Islet precursor cell (in vitro differentiated cells): ENCODE measurements at places on chromosomes 13 and 19.

- DNase-seq = peak; percentile 61
Measured at GRCh38 chr13:21071924-21072323, 10.5 kb upstream of the LATS2 start.

- DNase-seq = no peak
Measured at GRCh38 chr13:24090049-24090448, 70.5 kb upstream of the SPATA13 start.

DNA sequence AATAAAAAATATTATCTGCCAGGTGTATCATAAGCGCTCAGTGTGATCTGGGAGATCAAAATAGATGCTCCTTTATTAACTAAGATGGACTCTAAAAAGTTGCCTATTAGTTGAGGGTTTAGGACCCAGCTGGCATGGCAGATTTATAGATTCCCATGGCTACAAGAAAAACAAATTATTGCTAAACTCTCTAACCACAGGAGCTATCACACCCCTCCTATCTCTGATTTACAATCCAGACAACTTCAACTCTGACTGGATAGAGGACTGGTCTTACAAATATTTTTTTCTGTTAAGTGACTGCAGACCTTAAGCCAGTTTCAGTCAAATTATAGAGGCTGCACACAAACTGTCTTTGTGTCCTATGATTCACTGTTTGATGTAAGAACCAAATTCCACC lies 45.4 kb upstream of the MYCBP2 start:
- no peak for DNase-seq

DNA sequence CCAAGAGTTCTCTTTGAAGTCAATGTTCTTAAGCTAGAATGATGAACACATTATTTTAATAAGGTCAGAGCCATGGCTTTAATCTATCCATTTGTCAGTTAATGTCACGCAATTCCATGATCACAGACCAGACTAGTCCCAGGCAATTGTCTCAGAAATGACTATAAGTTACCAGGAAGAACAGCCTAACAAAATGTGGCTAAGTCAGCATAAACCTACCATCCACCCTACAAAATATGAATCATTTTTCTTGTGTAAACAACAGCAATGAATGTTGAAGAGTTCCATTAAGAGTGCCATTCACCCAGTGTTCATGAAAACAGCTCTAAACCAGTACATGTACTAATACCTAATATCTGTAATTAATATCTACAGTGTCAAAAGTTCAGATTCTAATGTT lies 127.5 kb downstream of the KCTD12 start:
- no peak for DNase-seq

DNA sequence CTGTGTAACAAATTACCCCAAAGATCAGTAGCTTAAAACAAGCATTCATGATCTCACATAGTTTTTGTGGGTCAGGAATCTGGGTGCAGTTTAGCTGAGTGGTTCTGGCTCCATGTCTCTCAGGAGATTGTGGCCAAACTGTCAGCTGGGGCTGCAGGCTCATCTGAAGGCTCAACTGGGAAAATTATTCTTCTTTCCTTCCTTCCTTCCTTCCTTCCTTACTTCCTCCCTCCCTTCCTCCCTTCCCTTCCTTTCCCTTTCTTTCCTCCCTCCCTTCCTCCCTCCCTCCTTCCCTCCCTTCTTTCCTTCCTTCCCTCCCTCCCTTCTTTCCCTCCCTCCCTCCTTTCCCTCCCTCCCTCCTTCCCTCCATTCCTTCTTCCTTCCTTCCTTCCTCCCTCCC lies 8.7 kb upstream of the RFX2 start:
- no peak for DNase-seq

DNA sequence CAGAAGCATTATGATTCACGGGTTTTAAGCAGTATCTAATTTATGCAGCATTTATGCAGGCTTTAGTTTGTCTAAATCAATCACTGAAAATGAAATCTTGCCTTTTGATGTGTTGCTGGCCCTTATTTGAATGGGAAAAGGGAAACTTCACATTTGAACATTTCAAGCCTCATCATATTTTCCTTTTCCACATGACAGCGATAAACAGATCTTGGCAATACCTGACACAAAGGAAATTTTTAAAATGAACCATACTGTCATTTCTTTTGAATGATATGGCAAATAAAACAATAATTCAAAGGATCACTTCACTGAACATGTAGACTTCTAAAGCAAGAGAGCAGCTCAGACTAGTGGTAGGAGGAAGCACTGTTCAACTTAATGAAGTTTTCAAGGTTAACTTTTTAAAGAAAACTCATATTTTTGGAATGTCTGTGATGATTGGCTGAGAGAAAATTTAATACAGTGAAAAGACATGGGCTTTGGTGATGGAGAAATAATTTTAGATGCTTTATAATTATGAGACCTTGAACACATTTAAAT lies 198.1 kb downstream of the OXGR1 start:
- no peak for DNase-seq

DNA sequence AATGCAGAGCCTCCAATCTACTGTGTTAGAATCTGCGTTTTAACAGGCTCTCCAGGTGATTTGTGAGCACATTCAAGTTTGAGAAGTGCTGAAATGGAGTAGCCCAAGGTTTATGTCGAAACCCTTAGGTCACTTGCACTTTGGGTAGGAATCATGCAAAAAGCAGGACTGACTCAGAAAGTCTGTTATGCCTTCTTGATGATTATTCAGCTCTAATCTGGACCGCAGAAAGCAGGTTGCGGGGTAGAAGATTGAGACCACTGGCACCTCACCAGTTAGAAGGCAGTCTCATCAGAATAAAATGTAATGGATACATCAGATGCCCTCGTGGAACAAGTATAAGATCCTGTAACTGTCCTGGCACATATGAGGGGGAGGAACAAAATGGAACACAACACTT lies 326.3 kb downstream of the DCLK1 start:
- no peak for DNase-seq

DNA sequence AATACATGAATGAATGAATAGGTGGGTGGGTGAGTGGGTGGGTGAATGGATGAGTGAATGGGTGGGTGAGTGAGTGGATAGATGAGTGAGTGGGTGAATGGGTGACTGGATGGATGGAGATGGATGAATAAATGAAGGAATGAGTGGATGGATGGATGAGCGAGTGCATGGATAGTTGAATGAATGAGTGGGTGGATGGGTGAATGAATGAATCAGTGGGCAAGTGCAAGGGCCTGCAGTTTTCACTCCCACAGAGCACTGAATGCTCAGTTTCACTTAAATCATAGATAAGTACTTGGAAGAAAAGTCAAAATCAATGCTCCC lies 12.4 kb downstream of the GAS6 start:
- peak; percentile 17 for DNase-seq

DNA sequence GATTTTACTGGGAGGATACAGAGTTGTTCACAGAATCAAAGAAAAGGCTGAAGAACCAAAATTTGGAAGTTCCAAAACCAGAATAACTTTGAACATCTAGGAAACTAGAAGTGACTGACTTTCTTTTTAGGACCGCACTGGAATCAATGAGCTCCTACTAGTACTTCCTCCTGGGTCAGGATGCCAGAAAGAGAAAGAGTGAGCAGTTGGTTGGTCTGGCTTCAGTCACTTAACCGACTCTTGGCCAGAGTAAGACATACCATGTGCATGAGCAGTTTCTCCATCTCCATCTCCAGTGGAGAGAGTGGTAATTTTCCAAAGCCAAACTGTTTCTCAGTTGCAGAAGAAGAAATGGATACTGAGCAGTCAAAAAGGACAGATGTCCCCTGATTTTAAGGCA lies 27.1 kb upstream of the MTUS2 start:
- DNase-seq = peak; percentile 67
